ENCODE measurements at places on chromosomes 6 and 20.

DNA sequence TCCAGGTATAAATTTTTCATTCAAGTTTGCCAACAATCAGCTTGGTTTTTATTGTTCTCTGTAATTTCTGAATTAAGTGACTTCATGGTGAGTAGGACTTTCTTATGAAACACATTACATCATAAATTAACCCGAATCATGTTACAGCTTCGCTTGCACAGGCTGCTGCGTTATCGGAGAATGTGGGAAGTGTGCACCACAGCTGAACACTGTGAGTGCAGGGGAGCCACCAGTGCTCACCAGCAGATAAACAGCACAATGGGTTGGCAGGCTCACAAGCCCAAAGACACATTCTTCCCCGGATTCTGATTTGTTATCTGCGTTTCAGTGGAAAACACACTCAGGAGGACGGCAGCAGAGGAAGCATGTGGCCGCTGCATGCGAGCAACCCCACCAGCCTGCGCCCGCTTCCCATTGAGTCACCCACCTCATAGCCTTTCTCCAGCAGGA is 121.1 kb downstream of the GMDS start:
- no peak for DNase-seq

GRCh38 chr20:37484331-37484730 is 36.7 kb upstream of the NNAT start:
- no peak for DNase-seq

DNA sequence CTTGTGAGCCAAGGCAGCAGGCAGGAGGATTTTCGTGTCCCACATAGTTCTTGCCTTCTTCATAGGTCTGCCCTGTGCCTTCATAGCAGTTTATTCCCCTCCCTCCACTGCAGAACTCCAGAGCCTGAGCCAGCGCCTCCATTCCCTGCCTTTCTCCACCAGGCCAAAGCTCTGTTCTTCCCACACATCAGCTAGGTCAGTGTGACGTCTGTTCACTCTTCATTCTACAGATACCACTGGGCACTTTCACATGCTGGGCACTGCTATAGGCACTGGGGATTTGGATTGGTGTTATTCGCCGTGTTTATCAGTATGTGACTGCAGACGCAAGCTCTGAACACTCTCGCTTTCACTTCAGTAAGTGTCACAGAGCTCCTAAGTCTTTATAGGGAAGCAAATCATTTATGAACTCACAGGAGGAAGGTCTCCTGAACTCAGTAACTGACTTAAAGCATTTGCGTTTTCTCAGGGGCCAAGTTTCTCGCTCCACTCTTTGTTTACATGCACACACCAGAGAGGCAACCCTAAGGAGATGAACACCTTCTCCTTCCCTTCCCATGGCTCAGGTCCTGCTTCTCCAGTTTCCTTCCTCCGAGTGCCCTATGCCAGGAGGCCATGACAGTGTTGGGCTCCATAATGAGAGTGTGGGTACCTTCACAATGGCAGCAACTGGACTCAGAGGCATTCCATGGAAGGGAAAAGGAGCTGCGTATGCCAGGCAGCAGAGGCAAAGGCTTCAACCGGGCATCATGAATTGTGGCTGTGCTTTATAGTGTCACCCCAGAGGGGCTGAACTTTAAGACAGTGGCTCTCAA is 6.3 kb upstream of the APMAP start:
- DNase-seq, result no peak

DNA sequence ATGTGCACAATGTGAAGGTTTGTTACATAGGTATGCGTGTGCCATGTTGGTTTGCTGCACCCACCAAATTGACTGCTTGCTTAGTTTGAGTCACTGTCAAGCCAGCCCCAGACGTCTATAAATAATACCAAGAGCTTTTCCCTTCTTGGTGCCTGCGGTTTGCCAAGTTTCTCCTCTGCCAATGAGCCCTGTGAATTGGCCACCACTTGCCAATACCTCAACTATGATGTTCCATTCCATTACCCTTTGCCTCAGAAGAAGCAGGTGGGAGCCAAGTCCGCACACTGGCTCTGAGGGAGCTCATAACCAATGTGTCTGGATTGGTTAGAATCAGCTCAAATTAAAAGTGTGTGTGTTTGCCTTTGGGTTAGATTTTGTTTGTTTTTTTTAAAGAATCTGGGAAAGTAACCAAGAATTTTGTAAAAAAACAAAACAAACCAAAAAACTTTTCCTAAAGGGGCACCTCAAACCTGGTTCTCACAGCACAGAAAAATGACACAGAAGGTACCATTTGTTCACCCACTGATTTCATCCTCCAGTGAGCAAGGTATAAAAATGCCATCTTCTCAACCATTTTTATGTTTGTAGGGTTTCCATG is 244.7 kb upstream of the PRND start:
- no peak for DNase-seq

DNA sequence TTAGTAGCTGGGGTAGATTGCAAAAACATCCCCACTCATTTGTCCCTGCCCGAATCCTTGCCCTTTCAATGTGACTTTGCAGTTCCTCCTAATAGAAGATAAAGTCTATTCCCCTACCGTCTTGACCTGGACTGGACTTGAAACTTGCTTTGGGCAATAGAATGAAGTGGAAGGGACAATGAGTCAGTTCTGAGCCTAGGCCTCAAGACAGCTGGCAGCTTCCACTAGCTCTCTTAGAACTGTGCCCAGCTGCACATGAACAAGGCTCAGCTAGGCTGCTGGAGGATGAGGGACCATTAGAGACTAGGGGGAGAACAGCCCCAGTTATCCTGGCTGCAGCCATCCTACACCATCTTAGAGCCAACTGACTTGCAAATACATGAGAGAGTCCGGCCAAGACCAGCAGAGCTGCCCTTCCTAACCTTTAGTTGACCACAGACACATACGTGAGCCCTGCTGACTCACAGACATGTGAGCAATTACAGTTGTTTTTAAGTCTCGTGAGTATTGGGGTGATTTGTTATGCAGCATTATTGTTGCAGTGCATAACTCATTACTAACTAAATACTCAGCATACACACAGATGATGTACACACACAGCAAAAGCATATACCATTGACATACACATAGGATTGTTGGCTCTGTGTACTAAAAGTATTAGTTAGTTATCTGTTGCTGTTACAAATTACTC is 105.5 kb downstream of the DHX35 start:
- no peak for DNase-seq

- no peak for DNase-seq
Observed at GRCh38 chr6:163777716-163778115, 363.2 kb downstream of the QKI start.

GRCh38 chr6:1903780-1904465 is 294.2 kb downstream of the FOXC1 start:
- no peak for DNase-seq

- no peak for DNase-seq
Observed at GRCh38 chr6:84718038-84718955, 46.1 kb downstream of the TBX18 start.

GRCh38 chr6:156658186-156658965 is 118.8 kb upstream of the ARID1B start:
- no peak for DNase-seq

DNA sequence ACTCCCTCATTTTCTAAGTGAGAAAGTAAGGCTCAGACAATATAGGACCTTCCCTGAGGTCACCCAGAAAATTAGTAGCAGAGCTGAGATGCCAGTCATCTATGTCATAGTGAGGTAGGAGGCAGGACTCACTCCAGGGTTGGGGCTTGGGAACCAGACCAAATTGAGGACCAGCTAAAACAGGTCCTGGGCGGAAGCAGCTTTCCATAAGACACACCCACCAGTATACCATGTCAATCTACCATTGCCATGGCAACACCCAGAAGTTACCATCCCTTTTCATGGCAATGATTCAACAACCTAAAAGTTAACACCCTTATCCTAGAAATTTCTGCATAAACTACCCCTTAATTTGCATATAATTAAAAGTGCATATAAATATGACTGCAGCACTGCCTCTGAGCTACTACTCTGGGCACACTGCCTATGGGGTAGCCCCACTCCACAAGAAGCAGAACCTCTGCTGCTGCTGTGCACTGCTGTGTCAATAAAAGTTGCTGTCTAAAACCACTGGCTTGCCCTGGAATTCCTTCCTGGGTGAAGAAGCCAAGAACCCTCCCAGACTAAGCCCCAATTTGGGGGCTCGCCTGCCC is 30.3 kb upstream of the OCSTAMP start:
- no peak for DNase-seq

DNA sequence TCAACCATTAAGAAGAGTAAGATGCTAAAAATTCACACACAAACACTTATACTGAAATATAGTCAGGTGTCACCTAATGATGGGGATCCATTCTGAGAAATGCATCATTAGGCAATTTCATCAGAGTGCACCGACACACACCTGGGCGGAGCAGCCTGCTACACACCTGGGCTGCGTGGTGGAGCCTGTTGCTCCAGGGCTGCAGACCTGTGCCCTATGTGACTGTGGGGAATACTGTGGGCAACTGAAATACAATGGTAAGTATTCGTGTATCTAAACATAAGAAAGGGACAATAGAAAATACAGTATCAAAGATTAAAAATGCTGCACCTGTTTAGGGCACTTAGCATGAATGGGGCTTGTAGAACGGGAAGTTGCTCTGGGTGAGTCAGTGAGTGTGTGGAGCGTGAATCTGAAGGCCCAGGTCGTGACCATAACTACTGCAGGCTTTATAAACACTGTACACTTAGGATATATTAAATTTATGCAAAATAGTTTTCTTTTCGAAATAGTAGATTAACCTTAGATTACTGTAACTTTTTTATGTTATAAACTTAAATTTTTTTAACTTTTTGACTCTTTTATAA is 124.4 kb upstream of the AFDN start:
- no peak for DNase-seq

DNA sequence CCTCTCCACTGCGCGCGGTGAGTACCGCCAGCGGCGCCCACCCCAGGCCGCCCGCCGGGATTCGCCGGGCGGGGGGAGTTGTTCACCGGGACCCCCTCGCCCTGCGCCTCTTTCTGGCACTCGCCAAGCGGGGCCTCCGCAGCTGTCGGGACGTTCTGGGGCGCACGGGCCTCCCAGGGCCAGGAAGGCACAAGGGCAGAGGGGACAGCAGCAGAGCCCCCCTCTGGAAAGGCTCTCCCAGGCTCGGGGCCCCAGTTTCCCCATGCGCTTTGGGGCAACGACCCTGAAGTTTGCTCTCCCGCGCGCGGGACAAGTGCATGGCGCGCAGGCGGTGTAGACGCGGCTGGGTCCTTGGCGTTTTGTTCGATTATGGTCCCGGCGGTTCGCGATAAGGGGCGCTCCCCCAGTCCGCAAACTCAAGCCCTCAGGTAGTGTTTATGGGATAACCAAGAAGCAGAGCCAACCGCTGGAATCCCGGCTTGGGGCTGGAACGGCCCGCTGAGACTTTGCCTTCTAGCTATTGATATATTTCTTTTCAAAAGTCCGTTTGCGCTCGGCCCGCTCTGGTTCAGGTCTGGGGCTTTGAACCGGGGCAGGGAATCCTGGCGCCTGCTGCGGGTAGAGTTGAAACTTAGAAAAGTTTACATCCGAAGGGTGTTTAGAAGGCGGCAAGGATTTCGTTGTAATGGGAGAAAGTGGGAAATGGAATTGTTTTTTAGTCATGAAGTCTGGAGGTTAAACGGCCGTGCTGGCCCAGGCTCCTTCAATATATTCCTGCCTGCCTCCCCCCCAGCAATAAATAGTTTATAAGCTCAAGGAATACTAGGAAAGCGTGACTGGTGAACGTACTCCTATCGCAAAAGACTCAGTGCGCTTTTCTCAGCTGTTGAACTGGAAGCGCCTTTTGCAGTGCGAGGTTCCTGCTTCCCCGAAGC is 595 bp downstream of the EYA2 start:
- DNase-seq, result peak; percentile 15

- peak; percentile 45 for DNase-seq
Observed at GRCh38 chr20:38726804-38727606, 2.7 kb downstream of the SLC32A1 start.

DNA sequence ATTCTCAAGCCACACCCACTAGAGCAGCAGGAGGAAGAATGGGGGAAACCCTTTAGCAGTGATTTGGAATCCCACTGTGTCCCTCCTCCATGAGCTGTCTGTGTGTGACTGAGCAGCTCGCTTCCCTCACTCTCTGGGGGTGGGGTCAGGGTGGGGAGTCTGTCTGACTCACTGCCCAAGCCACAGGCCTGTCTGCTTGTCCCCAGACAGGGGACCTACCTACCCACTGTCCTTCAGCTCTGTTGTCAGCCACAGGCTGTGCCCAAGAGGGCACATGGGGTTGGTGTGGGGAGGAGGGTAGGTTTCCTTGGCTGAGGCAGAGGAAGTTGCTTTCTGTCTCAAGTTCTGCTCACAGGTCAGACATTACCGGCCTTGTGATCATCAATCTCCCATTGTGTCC is 127.0 kb downstream of the MAFB start:
- DNase-seq, result no peak

GRCh38 chr6:92159046-92159445 is 1260.3 kb downstream of the EPHA7 start:
- DNase-seq, result no peak

GRCh38 chr6:2563635-2564034 is 187.1 kb downstream of the MYLK4 start:
- DNase-seq, result no peak

GRCh38 chr6:42961020-42961470 is 491 bp downstream of the GNMT start:
- DNase-seq, result no peak

DNA sequence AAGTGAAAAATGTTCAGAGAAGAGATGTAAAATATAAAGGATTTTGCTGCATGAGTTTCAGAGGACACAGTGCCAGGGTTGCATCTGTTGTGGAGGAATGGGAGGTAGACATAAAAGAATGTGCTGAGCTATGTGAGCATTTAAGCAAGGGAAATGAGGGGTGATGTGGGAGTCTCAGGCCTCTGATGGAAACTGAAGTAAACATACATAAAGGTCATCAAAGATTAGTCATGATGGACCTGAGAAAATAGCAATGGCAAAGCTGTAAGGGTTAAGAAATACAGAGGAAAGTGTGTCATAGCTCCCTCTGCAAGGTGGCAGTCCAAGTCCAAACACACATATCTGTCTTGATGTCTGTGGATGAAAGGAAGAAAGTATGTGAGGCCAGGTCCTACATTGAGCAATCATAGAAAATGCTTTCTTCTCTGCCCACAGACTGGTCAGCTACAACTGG is 306.6 kb upstream of the ECI2 start:
- no peak for DNase-seq

- no peak for DNase-seq
Observed at GRCh38 chr20:59802471-59803221, 130.8 kb downstream of the SYCP2 start.
